ENCODE measurements at places on chromosomes 3 and 15.

DNA sequence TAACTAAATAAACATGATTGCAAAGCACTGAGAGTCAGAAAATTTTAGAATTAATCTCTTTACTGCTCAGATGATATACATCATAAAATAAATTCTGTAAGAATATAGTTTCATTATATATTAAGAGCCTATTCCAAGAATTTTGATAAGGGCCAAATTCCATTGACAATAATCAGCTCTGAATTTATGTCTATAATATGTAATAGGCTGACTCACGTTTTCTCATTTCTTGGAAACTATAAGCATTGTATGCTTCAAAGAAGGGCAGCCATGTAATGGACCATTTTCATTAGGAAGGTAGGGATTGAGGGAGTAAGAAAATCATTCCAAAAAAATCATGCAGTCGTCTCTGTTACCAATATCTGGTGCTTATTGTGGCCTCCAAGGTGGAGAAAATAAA, 315.9 kb downstream of the ZIC4 start:
- no peak for DNase-seq

DNA sequence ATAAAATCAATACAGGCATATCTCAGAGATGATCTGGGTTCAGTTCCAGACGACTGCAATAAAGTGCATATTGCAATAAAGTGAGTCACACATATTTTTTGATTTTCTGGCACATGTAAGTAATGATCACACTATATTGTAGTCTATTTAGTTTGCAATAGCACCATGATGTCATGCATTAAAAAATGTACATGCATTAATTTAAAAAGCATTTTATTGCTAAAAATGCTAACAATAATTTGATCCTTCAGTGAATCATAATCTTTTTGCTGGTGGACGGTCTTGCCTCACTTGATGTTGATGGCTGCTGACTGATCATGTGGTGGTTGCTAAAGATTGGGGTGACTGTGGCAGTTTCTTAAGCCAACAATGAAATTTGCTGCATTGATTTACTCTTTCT, 511.1 kb downstream of the OTOL1 start:
- no peak for DNase-seq

- no peak for DNase-seq
Observed at GRCh38 chr3:12489368-12489767, 5.1 kb downstream of the TSEN2 start.

DNA sequence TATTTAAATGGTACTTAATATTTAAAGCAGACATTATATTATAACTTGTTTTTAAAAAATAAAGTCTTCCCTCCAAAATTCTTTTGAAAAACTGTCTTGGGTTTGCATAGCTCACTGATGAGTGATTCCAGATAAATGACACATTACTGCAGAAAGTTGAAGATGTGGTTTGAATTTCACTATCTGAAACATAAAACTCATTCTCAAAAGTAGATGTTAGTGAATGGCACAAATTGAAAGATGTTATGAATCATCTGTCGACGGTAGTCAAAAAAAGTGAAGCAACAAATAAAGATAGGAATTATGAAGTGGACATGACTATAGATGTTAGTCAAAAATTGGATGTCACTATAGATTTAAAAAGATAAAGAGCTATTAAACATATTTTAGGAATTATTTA, 280.5 kb downstream of the GAP43 start:
- no peak for DNase-seq

GRCh38 chr15:43346305-43346704, 15.9 kb upstream of the LCMT2 start:
- DNase-seq, result no peak

- DNase-seq, result no peak
Observed at GRCh38 chr15:56587686-56588085, 122.7 kb upstream of the MNS1 start.

- DNase-seq, result no peak
Observed at GRCh38 chr15:77688266-77688665, 55.6 kb upstream of the LINGO1 start.

GRCh38 chr3:14481018-14481645, 59.0 kb downstream of the GRIP2 start:
- DNase-seq, result no peak

DNA sequence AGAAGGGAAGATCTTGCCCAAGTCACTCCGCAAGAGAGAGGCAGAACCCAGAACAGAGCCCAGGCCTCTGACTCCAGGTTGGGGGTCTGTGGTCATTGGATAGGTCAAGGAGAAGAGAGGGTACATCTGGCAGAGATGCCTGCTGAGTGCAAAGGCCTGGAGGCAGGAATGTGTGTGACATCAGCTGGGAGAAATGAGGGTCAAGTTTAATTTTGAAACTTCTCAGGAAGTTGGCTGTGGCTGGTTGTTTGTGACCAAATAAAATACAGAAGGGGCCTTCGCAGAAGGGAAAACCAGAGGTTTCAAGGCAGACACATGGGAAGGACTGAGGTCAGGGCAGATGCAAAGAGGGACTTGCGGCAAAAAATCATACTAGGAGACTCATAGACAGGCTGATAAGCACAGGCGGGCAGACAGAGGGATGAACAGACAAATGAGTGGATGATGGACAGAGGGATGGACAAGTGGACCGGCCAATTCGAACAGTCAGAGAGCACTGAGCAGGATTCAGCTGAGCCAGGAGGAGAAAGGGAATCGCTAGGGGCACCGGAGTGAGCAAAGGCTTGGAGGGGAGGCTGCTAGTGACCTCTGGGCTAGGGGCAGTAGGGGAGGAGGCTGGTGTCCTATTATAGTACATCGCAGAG, 28.8 kb upstream of the CACNA2D2 start:
- DNase-seq, result no peak

DNA sequence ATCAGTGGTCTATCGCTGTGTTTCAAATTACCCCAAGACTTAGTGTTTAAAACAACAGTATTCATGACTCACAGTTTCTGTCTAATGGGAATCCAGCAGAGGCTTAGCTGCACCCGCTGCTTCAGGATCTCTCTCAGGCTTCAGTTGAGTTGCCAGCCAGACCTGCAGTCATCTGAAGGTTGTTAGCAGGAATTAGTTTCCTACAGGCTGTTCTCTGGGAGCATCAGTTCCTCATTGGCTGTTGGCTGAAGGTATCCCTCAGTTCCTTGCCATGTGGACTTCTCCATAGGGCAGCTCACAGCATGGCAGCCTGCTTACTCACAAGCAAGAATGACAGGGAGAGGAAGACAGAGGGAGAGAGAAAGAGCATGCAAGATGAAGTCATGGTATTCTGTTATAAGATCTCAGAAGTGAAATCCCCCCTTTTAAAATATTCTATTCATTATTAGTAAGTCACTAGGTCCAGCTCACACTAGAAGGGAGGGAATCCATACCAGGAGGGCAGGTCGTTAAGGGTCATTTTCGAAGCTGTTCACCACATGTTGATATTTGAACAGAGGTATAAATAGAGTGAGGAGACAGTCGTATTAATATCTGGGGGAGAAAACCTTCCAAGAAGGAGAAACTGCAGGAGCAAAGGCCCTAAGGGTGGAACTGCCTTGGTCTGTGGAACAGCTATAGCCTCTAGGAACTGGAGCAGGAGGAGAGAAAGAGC, 473.9 kb upstream of the PPP2R3A start:
- no peak for DNase-seq

DNA sequence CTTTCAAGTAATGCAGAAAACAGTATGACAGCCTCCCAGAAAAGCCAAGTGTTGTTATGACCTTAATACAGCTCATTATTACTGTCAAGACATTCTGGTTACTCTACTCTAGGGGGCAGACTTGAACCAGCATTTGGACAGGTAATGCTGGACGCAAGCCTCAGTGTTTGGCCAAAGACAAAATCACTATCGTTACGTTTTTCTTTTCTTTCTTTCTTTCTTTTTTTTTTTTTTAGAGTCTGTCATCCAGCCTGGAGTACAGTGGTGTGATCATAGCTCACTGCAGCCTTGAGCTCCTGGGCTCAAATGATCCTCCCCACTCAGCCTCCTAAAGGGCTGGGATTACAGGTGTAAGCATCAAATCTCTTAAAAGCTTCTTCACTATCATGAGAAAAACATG, 29.4 kb upstream of the TMEM45A start:
- DNase-seq, result peak; percentile 4

GRCh38 chr3:21542656-21543379, 208.2 kb downstream of the ZNF385D start:
- DNase-seq, result no peak

- no peak for DNase-seq
Observed at GRCh38 chr3:194935061-194935460, 249.4 kb downstream of the FAM43A start.

DNA sequence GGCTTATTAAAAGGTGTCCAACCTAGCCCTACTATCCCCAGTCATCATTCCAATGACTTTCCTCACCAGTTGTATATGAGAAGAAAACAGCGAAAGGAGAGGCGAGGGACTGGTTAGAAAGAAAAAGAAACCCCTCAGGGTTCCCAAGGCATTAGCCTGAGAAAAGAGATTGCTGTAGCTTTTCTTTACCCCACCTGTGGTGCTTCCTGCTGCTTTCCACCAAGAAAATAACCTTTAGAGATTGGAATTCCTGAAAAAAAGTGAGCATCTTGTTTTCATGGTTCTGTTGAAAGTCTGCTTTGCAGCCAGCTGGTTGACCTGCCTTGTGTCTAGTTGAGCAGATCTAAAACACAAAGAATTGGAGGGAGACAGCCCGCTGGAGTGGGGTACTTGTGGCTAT, 196.4 kb downstream of the CADPS start:
- DNase-seq, result no peak

DNA sequence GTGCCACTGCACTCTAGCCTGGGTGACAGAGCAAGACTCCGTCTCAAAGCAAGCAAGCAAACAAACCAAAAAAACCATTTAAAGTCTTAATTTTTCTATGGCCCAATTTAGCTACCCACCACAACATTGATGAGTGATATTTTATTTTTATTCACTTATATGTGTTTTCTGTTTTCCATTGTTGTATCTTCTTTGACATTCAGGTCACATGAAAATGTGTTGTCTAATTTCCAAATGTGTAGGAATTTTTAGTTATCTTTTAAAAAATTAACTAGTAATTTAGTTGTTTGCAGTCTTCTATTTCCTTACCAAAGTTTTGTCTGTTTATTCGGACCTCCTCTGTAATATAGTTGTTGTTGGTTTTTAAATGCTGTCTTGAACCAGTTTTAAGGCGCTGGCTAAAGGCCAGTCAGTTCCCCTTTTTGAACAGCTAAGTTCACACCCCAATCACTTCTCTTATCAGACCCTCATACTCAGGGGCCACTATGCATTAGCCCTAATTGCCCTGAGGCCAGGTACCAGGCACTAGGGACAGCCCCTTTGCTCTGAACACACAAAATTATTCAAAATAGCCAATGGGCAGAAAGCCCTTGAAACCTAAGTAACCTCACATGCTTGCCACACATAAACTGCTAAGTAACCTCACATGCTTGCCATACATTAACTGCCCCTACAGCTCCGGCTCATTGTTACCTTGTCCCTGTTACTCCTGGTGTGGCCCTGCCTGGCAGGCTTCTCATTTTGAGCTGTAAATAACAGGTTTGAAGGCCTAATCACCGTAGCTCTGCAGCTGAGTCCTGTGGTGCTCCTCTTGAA, 4.3 kb upstream of the CCR4 start:
- no peak for DNase-seq

DNA sequence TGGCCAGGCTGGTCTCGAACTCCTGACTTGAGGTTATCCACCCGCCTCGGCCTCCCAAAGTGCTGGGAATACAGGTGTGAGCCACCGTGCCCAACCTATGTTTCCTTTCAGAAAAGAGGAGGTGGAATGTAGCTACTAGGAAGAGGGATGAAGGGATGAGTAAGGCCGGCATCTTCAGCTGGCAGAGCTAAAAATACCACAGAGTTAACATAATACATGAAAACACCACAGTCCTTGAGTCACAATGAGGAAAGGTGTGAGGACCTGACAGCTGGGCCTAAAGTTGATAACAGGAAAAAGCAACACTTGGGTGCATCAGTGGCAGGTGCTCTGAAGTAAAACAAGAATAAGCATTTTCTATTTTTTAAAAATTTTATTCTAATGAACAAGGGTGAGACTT, 392.2 kb downstream of the DIPK2A start:
- DNase-seq, result no peak

- peak; percentile 30 for DNase-seq
Observed at GRCh38 chr3:186308549-186308948, 53.5 kb downstream of the DGKG start.

GRCh38 chr3:135567223-135567622, 398.3 kb upstream of the PPP2R3A start:
- DNase-seq, result no peak

- no peak for DNase-seq
Observed at GRCh38 chr3:3801494-3801841, 2.2 kb downstream of the LRRN1 start.

DNA sequence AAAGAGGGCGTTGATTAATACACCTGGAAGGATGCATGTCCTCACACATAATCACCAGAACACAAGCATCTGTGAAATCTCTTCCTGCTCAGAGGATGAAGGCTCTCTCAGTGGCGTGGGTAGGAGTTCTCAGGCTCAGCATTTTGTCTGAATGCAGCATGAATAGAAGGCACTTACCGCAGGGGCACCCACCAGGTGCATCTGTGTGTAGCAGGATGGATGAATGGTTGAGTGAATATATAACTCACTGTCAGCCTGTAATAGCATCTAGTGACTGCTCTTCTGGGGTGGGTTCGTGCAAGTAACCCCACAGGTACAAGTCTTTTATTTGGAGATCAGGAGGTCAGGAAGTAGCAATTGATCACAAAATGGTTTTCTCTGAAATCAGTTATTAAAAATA, 143.0 kb downstream of the SQOR start:
- no peak for DNase-seq

DNA sequence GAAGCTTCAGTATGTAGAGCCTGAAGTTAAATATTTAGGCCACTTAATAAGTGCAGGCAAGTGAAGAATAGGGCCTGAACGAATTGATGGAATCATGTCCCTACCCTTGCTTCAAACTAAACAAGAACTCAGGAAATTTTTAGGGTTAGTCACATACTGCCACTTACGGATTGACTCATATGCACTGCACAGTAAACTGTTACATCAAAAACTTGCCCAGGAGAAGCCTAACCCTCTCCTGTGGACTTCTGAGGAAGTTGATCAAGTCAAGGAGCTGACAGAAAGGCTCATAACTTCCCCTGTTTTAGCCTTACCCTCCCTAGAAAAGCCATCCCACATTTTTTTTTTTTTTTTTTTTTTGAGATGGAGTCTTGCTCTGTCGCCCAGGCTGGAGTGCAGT, 20.6 kb upstream of the KBTBD12 start:
- no peak for DNase-seq

DNA sequence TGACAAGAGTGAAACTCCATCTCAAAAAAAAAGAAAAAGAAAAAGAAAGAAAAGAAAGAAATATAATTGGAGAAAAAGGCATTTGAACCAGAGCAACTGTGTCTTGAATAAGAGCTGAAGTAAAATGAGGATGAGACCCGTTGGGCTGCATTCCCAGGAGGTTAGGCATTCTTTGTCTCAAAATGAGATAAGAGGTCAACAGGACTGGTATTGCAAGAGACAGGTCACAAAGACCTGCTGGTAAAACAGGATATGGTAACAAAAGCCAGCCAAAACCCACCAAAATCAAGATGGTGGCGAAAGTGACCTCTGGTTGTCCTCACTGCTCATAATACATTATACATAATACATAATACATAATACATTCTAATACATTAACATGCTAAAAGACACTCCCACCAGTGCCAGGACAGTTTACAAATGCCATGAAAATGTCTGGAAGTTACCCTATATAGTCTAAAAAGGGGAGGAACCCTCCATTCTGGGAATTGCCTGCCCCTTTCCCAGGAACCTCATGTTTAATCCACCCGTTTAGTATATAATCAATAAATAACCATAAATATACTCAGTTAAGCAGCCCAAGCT, 8.6 kb upstream of the TIPIN start:
- no peak for DNase-seq
